ENCODE measurements at places on chromosomes 2 and 18. TPM values are rescaled to one million over a fixed set of nuclear protein-coding genes. Genes with fewer than 3 reads are reported as not detected.

IRS1 gene
- 17.1 TPM for total RNA-seq

TNFRSF11A gene
- total RNA-seq: 0.64 TPM

NT5DC4 gene
- total RNA-seq: not detected

CAPN13 gene
- 19.0 TPM for total RNA-seq

IL36G gene
- not detected for total RNA-seq

SPC25 gene
- total RNA-seq: 15.8 TPM

EVX2 gene
- not detected for total RNA-seq

ACKR3 gene
- 18.8 TPM for total RNA-seq

CKAP2L gene
- 10.3 TPM for total RNA-seq

DNA sequence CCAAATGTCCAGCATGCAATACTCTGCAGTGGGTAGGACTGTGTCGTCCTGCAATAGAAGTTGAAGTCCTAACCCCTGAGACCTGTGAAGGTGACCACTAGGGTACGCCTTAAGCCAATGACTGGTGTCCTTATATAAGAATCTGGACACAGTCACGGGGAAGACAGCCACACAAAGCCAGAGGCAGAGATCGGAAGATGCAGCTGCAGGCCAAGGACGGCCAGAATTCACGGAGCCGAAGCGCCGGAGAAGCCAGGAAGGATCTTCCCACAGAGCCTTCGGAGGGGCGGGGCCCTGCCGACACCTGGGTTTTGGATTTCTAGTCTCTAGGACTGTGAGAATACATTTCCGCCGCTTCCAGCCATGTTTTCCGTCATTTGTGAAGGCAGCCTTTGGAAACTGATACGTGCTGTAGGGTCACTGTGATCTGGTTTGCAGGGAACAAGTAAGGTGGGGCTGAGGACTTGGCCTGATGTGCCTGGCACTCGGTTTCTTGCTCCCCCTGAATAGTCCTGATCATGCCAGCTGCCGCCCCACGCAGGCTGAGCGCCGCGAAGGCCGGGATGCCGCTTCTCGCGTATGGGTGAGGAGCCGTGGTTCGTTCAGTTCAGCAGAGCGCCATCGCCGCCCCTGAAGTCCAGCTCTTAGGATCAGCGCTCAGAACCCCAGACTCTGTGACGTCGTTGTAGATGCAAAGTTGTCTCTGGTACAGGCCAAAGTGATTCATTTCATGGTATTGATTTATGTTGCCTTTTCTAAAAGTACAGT, 38.7 kb downstream of the PTGR3 start:
- no peak for DNase-seq
- H3K27me3 ChIP-seq: peaks cover 10% of the 10 kb centered on the region
- no peak overlapping the region for H3K27ac ChIP-seq
- H3K4me3 ChIP-seq: no peak overlapping the region

- no peak overlapping the region for H3K27ac ChIP-seq
- no peaks in the 10 kb centered on the region for H3K27me3 ChIP-seq
- no peak for DNase-seq
- H3K4me1 ChIP-seq: peaks cover 3% of the 10 kb centered on the region
Observed at GRCh38 chr2:171042253-171042969, 113.4 kb downstream of the GORASP2 start.

DNA sequence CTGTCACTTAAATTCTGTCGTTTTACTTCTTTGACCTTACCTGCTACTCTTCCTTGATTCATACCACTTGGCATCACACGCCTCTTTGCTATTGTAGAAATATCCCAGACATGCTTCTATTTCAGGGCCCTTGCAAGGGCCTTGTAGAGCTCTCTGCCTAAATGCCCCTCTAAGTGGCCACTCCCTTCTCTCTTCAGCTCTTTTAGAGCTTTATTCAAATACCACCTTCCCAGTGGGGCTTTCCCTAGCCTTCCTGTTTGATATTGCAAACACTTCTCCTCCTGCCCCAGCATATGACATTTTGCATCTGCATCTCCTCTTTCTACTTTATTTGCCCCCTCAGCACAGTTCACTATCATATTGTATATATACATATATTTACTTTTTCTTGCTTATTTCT, 54.0 kb downstream of the PELI1 start:
- no peak overlapping the region for H3K4me3 ChIP-seq
- DNase-seq: no peak
- peaks cover 38% of the 10 kb centered on the region for H3K36me3 ChIP-seq
- H3K4me1 ChIP-seq: peaks cover 18% of the 10 kb centered on the region
- H3K27ac ChIP-seq: peak overlapping the region; percentile 60
- no peaks in the 10 kb centered on the region for H3K27me3 ChIP-seq

DNA sequence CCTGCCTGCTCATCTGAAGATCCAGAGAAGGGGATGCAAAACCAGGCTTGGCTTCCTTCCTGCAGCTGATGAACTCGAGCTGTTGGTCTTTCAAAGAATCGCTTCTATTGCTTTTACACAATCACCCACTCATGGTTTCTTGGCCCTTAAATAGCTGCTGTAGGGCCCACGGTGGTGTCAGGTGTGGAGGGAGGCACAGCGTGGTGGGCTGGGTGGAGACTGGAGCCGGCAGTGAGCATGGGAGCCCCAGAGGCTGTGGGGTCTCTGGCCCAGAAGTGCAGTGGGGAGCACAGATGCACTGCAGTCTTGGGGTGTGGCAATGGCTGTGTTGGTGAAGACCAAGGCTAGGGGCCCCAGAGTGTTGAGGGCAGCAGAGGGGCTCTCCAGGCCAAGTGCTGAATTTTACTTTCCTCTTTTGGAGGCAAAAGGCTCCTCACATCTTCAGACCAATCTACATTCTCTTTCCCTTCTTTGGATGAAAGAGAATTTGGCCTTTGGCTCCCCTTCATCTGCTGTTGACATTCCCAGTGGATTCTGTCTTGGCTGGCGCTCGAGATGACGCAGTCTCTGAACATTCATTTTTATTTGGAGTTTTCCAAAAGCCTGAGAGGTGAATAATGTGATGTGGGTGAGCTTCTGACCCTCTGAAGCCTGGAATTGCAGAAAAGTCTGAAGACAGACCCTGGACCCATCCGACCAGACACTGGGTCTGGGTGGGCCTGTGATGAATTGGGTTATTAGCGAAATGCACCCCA, 70.1 kb upstream of the ASB18 start:
- H3K27me3 ChIP-seq: no peaks in the 10 kb centered on the region
- H3K27ac ChIP-seq: no peak overlapping the region
- DNase-seq: no peak
- H3K4me1 ChIP-seq: peaks cover 3% of the 10 kb centered on the region

GRCh38 chr2:36473230-36473629, 117.7 kb downstream of the CRIM1 start:
- no peak for DNase-seq
- H3K4me1 ChIP-seq: no peaks in the 10 kb centered on the region
- H3K36me3 ChIP-seq: peaks cover 52% of the 10 kb centered on the region
- H3K27ac ChIP-seq: no peak overlapping the region
- H3K27me3 ChIP-seq: no peaks in the 10 kb centered on the region
- no peak overlapping the region for H3K4me3 ChIP-seq

- H3K27ac ChIP-seq: no peak overlapping the region
- no peak for DNase-seq
- H3K36me3 ChIP-seq: no peaks in the 10 kb centered on the region
- peaks cover 7% of the 10 kb centered on the region for H3K27me3 ChIP-seq
- H3K4me1 ChIP-seq: peaks cover 28% of the 10 kb centered on the region
Observed at GRCh38 chr18:41593171-41593675, 361.8 kb upstream of the PIK3C3 start.

DNA sequence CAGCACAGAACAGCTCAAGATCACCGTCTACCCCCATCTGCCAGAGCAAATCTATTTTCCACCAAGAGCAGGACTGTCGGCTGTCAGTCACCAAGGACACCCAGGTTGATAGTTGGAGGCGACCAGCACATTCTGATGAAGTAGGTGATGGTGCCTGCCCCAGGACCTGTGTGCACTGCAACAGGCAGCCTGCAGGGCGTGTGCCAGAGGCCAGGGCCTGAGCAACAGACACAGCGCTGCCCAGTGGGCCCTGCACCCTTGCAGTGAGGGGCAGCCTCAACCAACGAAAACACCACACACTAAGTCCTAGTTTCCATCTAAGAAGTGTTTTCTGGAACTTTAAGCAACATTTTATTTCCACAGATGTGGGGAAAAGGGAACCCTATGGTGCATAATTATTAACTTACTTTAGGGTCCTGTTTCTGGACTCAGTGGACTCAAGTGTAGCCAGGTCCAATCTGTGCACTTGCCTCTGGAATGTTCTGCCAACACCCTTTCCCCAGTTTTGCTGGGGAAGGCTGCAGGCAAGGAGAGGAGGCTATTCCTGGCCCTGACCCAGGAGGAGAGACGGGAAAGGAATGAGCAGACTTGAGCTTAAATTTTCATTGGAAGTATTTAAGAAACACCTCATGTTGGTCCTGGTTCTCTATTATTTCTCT, 61.5 kb downstream of the ADNP2 start:
- H3K4me3 ChIP-seq: no peak overlapping the region
- no peak for DNase-seq
- H3K27ac ChIP-seq: no peak overlapping the region
- no peaks in the 10 kb centered on the region for H3K27me3 ChIP-seq
- H3K4me1 ChIP-seq: no peaks in the 10 kb centered on the region

GRCh38 chr18:48124857-48125626, 194.6 kb upstream of the SMAD2 start:
- H3K4me1 ChIP-seq: no peaks in the 10 kb centered on the region
- no peaks in the 10 kb centered on the region for H3K36me3 ChIP-seq
- DNase-seq: no peak
- peaks cover 20% of the 10 kb centered on the region for H3K27me3 ChIP-seq

GRCh38 chr2:24461685-24462084, 29.4 kb upstream of the NCOA1 start:
- no peak for DNase-seq
- H3K27me3 ChIP-seq: peaks cover 32% of the 10 kb centered on the region

DNA sequence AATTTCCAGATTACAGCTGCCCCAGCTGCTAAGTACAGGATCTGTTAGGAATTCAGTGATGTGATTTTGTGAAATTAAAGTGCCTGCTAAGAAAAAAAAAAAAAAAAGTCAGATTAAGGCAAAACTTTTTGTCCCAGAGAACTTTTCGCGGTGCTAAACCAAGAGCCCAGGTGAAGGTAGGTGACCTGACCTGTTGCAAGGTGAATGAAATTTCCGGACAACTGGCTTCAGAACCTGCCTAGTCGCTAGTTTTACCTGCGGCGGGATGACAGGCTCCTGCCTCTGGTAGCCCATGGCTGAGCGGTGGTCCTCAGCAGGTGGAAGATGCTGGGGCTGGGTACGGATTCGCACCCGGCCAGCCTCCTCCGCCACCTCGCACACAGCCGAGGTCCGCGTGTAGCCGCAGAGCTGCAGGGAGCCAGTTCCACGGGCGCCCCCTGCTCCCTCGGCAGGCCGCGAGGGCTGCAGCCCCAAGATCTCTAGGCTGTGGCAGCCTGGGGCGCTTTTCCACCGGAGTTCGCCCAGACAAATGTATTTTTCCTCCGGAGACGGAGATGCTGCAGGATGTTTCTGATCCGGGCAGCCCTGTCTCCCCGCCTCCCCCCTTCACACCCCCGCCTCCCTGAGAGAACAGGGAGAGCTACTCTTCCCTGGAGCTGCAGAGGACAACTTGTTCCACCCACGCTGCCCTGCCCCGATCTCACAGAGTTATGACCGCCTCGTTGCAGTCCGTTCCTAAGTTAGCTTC, at the start of gene SLC38A11:
SLC38A11 (minus strand) TSS at position 572 of the 748 bp plus-strand sequence; CDS start at position 294, 278 bp downstream.
- no peaks in the 10 kb centered on the region for H3K27me3 ChIP-seq
- DNase-seq: peak; percentile 10
- no peaks in the 10 kb centered on the region for H3K36me3 ChIP-seq
- peaks cover 23% of the 10 kb centered on the region for H3K4me1 ChIP-seq

DNA sequence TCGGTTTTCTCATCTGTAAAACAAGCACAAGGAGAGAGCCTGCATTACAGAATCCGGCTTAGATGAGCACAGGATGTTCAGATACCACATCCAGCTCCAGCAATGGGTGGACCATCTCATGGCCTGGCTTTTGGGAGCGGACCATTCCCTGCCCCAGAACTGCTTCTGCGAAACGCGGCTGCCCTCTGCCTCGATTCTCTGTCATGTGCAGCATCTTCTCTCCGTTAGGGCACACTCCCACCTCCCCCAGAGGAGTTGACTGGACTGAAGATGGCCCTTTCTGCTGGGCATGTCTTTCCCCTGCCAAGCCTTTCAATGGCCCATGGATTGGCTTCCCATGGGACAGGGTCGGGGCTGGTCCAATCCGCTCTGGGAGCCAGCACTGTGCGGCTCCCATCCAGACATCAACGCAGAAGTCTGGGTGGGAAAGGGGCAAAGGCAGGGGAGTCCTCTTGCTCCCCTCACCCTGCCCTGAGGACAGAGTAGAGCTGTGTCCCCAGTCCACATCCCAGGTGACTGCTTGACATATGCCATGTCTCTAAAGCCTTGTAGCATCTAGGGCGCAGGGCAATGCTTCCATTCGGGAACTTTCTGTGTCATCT, 14.3 kb upstream of the FAHD2A start:
- H3K4me3 ChIP-seq: no peak overlapping the region
- H3K27me3 ChIP-seq: peaks cover 27% of the 10 kb centered on the region
- H3K27ac ChIP-seq: no peak overlapping the region
- H3K4me1 ChIP-seq: no peaks in the 10 kb centered on the region
- no peaks in the 10 kb centered on the region for H3K36me3 ChIP-seq
- DNase-seq: no peak

- H3K4me3 ChIP-seq: no peak overlapping the region
- peaks cover 4% of the 10 kb centered on the region for H3K36me3 ChIP-seq
- H3K27ac ChIP-seq: no peak overlapping the region
- peaks cover 10% of the 10 kb centered on the region for H3K4me1 ChIP-seq
- DNase-seq: no peak
Observed at GRCh38 chr2:112642966-112643365, 2.8 kb upstream of the SLC20A1 start.

GRCh38 chr18:26894426-26894825, 28.9 kb upstream of the AQP4 start:
- H3K36me3 ChIP-seq: no peaks in the 10 kb centered on the region
- H3K27ac ChIP-seq: no peak overlapping the region
- H3K4me3 ChIP-seq: no peak overlapping the region

DNA sequence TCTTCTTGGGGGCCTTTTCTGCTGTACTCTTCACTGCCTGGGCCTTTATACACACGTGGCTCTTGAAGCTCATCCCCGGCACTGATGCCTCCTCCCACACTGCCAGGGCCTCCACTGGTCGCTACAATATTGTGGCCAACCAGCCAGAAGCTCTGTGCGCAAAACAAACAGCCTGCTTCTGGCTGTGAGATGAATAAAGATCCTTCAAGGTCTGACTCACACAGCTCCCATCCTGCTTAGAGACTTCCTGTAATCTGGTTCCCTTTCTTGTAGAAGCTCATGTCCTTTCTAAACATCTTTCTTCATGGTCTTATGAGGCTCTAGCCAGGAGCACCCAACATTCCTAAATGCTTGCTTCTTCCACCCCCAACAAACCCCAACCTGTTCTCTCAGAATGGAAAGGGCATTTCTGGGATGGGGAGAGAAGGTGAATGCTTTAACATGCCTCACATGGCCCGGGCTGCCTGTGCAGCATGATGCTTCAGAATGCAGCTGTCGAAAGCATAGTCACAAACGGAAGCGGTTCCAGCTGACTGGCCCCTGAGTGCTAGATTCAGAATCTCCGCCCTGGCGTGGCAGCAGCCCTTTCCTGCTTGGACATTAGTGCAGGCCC, 24.6 kb downstream of the NRP2 start:
- H3K36me3 ChIP-seq: no peaks in the 10 kb centered on the region
- H3K27me3 ChIP-seq: peaks cover 13% of the 10 kb centered on the region
- no peak overlapping the region for H3K4me3 ChIP-seq
- DNase-seq: no peak

Data from progenitor cell of endocrine pancreas (in vitro differentiated cells).